Mesendoderm (in vitro differentiated cells): ENCODE measurements at places on chromosomes 16 and 17.
A peak's percentile ranks its signal among the peaks of the same experiment; 100 is the strongest.

DNA sequence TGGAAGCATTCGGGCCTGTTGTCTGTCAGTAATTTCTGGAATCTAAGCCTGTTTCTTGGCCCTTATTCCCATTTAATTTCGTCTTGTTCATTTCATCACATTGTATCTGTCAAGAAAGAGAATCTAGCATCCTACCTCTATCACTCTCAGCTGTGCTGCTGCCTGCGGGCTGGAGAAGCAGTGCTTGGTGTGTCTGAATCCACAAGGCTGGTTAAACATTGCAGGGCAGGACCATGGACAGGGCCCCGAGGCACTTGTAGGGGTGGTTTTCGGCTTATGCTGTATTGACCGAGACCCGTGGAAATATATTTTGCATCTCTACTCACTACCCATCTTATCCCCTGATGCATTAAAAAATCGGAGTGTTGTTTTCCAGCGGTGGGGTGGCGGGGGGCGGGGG is 3.1 kb downstream of the RAB11FIP4 start:
- peak; percentile 80 for DNase-seq

GRCh38 chr16:51163366-51163765 is 12.3 kb upstream of the SALL1 start:
- no peak for DNase-seq

GRCh38 chr16:19851476-19851875 is 33.2 kb downstream of the GPRC5B start:
- no peak for DNase-seq

GRCh38 chr17:9911089-9911488 is 6.0 kb upstream of the RCVRN start:
- DNase-seq, result no peak

- no peak for DNase-seq
These were observed 223.7 kb downstream of the FOXL1 start for GRCh38 chr16:86802013-86802412.

- peak; percentile 50 for DNase-seq
These were observed 114.9 kb downstream of the TRIM37 start for GRCh38 chr17:58991718-58992331.

DNA sequence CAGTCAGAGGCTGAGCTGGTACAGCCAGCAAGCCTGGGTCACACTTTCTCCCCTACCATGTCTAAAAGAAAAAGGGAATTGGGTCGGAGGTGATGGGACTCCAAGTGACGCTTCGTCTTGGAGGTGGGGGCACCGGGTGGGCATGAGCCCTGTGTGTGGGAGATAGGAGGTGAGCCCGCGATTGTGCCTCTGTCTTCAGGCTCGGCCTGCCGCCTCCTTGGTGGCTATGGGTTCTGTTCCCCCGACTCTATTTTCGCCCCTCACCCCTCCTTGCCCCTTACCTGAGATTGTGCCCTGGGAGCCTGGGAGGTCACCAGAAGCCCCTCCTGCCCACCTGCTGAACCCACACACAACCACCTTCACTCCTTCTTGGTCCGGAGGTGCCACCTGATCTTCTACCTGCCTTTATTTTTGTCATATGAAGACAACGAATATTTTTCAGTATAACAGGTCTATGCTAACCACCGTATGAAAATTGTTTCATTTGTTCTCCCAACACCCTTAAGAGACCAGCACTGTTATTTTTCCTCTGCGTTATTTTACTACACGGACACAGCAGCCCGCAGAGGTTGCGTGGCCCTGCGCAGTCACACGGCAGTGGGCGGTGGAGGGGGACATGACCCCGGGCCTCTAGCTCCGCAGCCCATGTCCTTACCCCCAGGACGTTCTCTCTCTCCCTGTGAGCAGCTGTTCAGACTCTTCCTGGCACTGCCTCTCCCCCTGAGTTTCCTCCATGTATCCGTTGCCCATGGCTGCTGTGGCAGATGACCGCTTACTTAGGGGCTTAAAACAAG is 49.9 kb downstream of the ATP2C2 start:
- DNase-seq, result no peak

DNA sequence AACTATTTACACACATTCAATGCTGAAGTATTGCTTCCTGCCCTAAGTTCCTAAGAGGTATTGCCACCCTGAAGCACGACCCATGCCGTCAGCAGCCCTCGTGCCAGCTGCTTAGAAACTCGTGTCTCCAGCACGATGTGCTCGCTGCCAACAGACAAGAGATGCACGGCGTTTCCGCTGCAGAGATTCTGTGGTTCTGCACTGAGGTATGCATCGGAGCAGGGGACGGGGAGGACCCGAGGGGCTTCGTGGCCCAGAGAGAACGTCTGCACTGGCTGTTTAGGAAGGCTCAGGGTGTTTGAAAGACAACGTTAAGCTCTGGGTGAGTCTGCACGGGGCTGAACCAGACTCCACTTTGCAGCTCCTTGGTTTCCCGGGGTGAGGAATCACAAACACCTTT is 82.7 kb upstream of the CREBBP start:
- DNase-seq, result peak; percentile 22

DNA sequence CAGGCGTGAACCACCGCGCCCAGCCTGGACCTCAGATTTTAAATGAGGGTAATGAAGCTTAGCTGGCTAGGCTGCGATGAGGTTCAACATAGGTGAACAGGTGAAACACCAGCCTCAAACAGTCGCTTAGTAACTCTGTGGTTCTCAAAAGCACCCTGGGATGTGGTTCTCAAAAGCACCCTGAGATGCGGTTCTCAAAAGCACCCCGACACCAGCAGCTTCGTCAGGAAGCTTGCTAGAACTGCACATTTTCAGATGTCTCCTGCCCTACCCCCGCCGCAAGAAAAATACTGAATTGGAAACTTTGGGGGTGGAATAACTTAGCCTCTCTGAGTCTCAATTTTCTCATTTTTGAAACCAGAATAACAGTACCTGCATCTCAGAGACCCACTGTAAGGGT is 86.7 kb upstream of the XYLT1 start:
- DNase-seq, result no peak

GRCh38 chr17:42193969-42194899 is at the start of gene GHDC:
Gene GHDC (minus strand): TSS chr17:42194494. CDS start chr17:42193581, 913 bp downstream.
- peak; percentile 78 for DNase-seq

GRCh38 chr17:28613931-28614381 is at the start of gene RSKR:
Gene RSKR (minus strand): TSS chr17:28614185. CDS start chr17:28614161, 24 bp downstream.
- peak; percentile 21 for DNase-seq

DNA sequence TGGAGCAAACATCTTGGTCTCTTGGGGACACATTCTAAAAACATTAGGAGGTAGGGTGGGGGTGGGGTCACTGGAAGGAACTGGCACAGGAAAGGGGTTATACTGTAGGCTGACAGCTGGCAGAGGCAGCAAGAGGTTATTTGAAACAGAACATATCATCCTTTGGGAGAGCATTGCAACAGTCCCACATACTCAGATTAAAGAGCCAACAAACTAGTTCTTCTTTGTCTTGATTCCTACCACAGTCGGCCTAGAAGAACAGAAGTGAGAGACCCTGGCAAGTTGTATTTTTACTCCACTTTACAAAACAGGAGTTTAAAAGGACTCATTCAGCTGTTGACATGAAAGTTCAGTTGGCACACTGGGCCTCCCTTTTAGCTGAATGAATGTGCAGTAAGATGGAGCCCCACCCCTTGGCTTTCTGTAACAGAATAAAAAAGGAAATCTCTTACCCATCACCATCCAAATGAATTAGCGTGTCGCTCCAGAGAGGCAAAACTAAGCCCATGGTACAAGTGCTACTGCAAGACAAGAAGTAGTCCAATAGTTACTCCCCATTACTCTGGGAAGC is 54.6 kb upstream of the CORO6 start:
- DNase-seq, result no peak

DNA sequence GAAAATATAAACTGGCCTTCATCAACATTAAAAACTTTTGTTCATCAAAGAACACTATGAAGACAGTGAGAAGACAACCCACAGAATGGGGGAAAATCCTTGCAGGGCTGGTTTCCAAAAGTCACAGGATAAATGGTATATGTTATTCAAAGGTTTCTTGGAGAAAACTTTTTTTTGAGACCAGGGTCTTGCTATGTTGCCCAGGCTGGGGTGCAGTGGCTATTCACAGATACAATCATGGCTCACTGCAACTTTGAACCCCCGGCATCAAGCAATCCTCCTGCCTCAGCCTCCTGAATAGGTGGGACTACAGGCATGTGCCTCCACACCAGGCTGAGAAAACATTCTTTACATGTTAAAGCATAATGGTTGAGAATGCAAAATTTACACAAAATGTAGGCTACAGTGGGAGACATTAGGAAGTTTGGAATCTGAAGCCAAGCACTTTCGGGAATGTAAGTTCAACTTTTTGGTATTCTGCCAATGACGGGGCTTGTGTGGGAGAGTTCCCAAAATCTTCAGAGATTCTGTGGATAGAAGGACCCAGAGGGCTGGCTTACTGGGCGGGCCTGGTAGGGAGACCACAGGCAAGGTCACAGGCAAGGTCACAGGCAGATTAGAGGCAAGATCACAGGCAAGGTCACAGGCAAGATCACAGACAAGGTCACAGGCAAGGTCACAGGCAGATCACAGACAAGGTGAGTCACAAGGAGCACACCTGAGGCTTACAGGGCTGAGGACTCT is 24.2 kb upstream of the ATP2A3 start:
- DNase-seq, result no peak

DNA sequence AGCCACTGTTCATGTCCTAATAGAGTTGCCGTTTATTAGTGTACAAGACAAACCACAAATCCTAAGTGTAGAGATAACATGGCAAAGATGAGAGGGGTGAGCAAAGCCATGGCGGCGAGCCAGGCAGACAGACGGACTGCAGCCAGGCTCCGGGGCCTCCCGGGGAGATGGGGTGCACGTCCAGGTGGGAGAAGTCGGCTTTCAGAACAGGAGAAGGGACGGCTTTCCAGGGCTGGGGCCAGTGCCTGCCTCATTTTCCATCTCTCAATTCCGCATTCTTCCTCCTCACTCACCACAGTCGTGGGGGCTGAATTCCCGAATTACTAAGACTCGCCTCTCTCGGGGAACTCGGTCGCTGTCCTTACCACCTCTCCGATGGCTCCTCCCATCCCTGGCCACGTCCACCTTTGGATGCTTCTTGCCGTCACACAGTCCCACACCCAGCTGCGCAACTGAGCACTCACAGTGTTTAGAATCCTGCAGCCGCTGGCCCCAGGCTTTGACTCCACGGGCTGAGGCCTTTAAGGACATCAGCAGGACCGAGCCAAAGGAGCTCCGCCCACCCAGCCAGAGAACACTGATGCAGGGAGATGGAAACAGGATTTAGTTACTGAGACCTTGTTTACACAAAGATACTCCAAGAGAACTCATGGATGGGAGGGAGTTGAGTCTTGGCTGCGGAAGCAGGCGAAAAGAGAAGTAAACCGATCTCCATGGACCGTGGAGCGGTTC is 59.7 kb downstream of the RNF112 start:
- DNase-seq, result no peak

- DNase-seq, result peak; percentile 96
These were observed 24.9 kb upstream of the GRB2 start for GRCh38 chr17:75430159-75430974.

DNA sequence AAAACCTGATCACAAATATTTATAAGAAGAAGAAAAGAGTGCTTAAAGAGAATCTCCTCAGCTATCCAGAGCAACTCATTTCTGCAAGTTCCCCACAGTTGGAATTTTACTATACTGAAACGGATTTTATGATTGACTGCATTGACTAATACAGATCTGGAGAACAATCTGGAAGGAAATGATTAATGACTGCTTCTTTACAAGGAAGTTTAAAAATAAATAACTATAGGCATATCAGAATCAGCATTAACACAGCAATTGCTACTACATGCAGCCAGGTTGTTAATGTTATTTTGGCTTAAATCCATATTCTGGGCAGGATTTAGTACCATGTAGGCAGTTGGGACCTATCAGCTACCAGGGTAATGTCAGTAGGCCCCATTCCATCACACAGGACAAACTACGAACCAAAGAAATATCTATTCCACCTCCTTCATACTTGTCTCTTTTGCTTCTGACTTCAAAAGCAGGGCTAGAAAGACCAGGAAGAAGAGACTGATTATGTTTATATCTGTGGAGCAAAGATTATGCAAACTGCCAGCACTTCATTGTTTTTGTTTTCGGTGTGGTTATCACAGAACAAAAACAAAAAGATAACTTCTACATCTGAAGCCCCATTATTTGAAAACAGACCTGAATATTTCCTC is 3.9 kb downstream of the SKAP1 start:
- no peak for DNase-seq

- peak; percentile 99 for DNase-seq
These were observed at the start of gene MBTPS1 for GRCh38 chr16:84116720-84117493. Gene MBTPS1 (minus strand): TSS chr16:84116942. CDS start chr16:84101783, 15,159 bp downstream.

DNA sequence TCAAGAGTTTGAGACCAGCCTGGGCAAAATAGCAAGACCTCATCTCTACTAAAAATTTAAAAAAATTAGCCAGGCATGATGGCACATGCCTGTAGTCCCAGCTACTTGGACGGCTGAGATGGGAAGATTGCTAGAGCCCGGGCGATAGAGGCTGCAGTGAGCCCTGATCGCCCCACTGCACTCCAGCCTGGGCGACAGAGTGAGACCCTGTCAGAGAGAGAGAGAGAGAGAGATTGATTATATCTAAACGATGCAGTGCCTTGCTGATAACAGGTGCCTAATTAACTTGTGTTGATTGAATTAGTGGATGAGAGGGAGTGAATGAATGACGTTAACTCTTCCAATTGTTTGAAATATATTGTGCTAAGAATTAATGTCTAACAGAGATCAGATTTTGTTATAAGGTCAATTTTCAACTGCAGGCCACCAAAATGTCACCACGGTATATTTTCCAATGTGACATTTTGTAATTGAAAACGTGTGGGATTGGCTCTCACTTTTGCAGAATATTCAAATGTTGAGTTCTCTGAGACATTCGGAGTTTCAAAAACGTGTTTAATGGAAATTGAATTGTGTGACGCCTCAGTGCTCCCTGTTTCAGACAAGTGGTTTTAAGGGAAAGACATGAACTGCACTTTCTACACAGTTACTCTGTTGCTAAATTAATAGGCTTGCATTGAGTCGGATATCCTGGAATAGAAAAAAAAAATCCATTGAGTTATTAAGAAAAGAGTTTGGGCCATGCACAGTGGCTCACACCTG is 53.6 kb downstream of the ABAT start:
- no peak for DNase-seq

DNA sequence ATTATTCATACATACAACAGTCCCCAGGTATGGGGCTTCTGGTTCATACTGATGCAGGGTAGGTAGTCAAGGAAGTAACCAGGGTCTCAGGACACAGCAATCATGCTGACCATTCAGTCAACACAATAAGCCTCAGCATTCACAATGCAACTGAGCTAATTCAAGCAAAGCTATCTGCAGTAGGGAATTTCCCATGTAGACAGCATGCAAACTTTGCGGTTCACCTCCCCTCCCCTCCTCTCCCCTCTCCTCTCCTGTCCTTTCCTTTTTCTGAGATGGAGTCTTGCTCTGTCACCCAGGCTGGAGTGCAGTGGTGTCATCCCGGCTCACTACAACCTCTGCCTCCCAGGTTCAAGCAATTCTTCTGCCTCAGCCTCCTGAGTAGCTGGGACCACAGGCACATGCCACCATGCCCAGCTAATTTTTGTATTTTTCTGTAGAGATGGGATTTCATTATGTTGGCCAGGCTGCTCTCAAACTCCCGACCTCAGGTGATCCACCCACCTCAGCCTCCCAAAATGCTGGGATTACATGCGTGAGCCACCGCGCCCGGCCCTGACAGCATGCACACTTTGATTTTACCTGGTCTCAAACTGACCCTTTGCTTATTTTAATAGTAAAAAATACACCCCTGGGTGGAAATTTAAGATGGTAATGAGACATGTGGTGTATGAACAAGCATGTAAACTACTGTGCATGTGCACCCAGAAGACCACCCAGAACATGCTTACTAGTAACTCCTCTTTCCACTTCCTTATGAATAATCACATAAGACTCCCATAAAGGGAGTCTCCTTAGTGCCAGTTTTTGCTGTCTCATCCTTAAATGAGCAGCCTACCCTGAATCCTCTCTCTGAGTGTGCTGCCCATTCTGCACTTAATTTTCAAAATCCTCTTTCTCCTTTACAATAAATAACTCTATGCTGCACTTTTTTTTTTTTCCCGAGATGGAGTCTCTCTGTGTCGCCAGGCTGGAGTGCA is 9.3 kb upstream of the RNF135 start:
- DNase-seq, result no peak
